CD4-positive, alpha-beta T cell treated with Interleukin-4 for 1 hour (primary cell): ENCODE measurements at places on chromosomes 13 and 19.
A peak's percentile ranks its signal among the peaks of the same experiment; 100 is the strongest.

- no peak for DNase-seq
Measured at GRCh38 chr19:28065026-28065425, 1147.9 kb downstream of the UQCRFS1 start.

DNA sequence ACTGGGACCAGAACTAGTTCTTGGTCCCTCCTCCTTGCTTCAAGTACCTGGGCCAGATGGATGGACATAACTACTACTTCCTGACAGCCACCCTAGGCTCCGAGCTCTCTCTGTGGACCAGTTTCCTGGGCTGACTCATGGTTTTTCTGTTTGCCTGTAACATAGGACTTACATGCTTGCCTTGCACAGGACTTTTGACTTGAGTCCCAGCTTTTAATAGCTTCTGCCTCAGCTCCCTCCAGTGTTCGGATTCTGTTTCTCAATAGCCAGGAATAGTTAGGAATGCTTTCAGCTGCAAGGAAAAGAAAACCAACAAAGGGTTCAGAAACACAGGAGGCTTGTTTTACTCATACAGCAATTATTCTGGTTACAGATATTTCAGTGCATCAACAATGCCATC, 405.9 kb downstream of the ZNF536 start:
- no peak for DNase-seq

- DNase-seq: no peak
Measured at GRCh38 chr19:35037716-35038622, 3.6 kb upstream of the HPN start.

DNA sequence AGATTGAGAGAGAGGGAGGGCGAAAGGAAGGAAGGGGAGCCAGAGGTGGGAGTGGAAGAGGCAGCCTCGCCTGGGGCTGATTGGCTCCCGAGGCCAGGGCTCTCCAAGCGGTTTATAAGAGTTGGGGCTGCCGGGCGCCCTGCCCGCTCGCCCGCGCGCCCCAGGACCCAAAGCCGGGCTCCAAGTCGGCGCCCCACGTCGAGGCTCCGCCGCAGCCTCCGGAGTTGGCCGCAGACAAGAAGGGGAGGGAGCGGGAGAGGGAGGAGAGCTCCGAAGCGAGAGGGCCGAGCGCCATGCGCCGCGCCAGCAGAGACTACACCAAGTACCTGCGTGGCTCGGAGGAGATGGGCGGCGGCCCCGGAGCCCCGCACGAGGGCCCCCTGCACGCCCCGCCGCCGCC, at the start of gene TNFSF11:
TNFSF11 (plus strand) TSS at position 142 of the 400 bp plus-strand sequence; CDS start at position 294, 152 bp downstream.
- no peak for DNase-seq

DNA sequence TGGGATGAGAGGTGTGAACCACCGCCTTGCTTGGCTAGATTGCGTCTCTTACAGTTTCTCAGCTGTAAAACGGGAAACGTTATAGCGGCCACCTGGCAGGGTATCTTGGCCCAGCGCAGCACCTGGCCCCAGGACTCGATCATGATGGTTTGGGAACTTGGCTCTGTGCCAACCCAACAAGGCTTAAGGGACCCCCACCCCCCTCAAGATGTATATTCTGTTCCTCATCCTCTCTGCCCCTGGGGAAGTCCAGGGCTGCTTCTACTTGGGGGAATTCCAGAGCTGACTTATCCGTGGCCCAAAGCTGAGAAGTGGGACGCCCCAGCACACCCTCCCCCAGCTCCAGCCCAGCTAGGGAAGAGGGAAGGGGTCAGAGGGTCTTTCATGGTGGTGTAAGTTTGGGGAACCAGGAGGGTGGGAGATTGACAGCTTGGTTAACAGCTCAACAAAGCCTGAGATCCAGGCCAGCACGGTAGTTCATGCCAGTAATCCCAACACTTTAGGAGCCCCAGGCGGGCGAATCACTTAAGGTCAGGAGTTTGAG, 695 bp downstream of the ICAM1 start:
- peak; percentile 75 for DNase-seq

GRCh38 chr13:46321494-46322225, 65.4 kb downstream of the RUBCNL start:
- DNase-seq: peak; percentile 78

DNA sequence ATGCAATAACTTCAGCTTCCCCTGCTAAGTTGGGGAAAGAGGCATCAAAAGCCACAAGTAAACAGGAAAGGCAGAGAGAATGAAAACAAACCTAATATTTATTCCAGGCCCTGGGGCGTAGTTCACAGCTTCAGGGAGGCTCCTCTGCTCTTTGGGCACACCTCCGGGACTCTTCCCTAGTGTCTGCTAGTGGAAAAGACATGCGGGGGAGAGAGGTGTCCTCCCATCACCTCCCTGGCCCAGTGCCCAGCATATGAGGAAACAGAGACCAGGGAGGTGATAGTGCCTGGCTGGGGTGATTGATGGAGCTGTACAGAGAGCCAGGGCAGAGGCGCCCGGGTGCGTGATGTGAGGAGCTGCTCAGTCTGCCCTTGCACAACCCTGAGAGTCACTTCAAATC, 71.0 kb downstream of the RASL11A start:
- no peak for DNase-seq

GRCh38 chr13:109809216-109809932, 23.0 kb upstream of the IRS2 start:
- DNase-seq: no peak

DNA sequence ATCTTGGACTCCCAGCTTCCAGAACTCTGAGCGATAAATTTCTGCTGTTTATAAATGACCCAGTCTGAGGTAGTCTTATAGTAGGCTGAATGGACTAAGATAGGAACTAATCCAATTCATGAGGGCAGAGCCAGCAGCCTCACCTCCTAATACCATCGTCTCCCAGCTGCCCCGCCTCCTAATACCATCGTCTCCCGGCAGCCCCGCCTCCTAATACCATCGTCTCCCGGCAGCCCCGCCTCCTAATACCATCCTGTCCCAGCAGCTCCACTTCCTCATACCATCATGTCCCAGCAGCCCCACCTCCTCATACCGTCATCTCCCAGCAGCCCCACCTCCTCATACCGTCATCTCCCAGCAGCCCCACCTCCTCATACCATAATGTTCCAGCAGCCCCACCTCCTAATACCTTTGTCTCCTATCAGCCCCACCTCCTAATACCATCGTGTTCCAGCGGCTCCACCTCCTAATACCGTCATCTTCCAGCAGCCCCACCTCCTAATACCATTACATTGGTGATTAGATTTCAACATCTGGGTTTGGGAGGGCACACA, 2.4 kb upstream of the ARGLU1 start:
- peak; percentile 92 for DNase-seq

- no peak for DNase-seq
Measured at GRCh38 chr19:48469934-48470680, 938 bp downstream of the CYTH2 start.

DNA sequence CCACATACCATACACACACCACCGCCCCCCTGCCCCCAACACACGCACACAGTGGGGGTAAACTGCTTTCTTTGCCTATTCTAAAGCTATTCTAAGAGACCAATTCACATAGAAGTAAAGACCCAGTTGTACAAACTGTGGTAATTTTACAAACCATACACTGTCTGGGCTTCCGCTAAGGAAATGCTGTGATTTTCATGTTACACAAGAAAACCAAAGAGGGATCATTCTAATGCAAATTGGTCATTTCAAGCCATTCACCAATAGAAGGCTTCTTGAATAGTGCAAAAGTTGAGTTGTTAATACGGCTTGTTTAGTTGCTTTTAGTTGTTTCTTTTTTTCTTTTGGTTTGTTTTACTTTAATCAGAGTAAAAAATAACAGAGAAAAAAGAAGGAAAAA, 202.8 kb downstream of the EFNB2 start:
- DNase-seq: no peak

- no peak for DNase-seq
Measured at GRCh38 chr13:50016444-50016843, 1.2 kb downstream of the KCNRG start.

GRCh38 chr19:56091751-56092546, 29.1 kb downstream of the ZNF787 start:
- DNase-seq: peak; percentile 39

DNA sequence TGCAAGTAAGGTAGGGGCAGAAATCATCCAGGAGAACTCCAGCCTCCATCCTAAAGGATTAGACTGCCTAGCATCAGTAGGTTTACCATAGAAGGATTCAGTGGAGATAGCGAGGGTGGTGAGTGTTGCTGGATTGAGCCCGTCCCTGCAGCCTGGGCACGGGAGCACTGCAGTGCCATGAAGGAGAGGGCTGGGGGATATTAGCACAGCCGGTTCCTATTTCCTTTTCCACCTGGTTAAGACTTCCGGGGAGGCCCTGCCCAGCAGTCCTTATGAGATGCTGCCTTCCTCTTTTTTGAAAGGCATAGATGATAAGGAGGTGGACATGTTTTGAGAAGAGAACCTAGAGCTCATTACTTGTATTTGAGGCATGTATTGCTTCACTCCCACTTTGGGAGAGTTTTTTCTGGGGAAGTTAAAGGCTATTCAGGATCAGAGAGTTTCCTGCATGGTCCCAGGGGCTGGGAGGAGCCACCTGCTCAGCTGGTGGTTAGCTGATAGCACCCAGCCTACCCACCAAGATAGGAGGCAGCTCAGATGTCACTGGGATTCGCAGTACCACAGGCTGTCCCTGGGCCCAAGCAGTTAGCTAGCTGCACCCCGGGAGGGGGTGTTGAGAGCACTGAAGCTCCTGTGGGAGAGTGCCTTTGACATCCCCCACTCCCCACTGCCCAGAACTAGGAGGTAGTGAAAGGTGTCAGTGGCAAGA, 17.2 kb downstream of the ACTN4 start:
- no peak for DNase-seq

- no peak for DNase-seq
Measured at GRCh38 chr13:41546372-41547190, 89.2 kb downstream of the RGCC start.

DNA sequence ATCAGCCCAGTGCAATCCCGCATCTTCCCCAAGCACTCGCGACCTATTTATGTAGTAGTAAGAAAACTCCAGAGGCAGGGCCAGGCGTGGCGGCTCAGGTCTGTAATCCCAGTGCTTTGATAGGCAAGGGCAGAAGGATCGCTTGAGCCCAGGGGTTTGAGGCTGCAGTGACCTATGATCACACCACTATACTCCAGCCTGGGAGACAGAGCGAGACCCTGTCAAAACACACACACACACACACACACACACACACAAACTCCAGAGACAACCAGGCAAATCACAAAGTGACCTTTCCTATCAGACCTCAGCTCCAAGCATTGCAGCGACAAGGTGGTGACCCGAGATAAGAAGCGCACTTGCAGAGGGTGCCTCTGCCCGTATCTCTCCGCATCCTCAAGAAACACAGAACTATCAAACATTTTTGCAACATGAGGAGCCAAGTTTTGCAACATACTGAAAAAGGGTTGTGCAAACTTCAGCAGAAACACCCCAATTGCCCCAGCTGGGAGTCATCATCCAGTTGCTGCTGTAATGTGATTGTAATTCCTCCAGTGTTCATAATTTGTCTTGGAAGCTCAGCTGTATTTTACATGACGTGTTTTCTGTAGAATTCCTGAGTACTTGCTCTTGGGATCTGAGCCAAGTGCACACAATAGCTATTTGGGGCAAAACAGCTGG, 8.7 kb upstream of the KLF2 start:
- no peak for DNase-seq
